Activated naive CD8-positive, alpha-beta T cell treated with anti-CD3 and anti-CD28 coated beads, Interleukin-2, amount 50 U/mL, for 24 hours (primary cell): ENCODE measurements at places on chromosomes 4 and X.

DNA sequence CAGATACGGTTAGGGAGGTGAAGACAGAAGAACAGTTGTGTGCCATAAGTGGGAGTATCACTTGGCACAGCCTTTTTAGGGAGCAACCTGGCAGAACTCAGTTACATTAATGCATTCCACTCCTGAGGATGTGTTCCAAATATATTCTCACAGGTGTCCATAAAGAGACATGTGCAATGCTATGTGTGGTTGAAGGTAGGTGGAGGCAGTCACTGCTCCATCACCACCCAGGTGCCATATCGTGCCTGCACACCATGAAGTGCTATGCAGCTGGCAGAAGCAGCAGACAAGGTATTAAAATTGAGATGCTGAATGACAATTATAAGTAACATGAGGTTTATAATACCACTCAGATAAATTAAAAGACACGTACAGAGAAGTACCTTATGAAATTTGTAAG, 248.0 kb upstream of the SFRP2 start:
- no peak for DNase-seq

- no peak for DNase-seq
These were observed 740.6 kb upstream of the TENM3 start for GRCh38 chr4:181502611-181503010.

DNA sequence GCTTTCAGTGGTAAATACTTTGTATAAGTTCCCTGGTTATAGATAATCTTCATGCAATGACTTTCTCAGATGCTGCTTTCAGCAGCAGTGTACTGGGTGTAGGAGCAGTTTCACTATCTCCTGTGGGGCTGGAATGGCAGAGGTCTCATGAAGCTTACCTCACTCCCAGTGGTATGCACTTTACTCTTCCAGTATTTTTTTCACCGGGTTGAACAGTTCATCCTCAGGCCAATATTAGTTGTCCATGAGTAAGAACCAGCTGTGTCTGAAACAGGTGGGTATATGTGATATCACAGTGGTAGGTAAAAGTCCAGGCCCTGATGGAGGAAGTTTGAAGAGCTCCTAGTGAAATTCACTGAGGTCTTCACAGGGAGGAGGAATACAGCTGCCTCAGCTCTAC, 351.5 kb upstream of the EMCN start:
- no peak for DNase-seq

GRCh38 chr4:78937837-78938236, 1.4 kb downstream of the PAQR3 start:
- DNase-seq, result no peak

DNA sequence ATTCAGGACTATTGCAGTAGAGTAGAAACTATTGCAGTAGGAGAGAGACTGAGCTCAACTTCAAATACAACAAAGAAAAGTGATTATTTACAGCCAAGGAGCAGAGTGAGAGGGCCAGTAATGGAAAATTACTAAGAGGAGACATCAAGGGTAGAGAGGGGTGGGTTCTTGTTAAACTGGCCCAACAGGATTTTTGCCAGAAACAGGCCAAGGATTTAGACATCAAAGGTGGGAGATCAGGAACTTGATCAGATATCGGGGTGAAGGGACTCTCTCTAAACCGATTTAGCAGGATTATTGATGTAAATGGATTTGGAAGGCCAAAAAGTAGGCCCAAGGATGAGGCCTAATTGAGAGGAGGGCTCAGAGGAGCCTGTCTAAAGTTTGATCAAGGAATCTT, 64.8 kb downstream of the IRS4 start:
- no peak for DNase-seq

- DNase-seq, result no peak
These were observed 1180.8 kb upstream of the PABPC4L start for GRCh38 chr4:135382280-135382959.

DNA sequence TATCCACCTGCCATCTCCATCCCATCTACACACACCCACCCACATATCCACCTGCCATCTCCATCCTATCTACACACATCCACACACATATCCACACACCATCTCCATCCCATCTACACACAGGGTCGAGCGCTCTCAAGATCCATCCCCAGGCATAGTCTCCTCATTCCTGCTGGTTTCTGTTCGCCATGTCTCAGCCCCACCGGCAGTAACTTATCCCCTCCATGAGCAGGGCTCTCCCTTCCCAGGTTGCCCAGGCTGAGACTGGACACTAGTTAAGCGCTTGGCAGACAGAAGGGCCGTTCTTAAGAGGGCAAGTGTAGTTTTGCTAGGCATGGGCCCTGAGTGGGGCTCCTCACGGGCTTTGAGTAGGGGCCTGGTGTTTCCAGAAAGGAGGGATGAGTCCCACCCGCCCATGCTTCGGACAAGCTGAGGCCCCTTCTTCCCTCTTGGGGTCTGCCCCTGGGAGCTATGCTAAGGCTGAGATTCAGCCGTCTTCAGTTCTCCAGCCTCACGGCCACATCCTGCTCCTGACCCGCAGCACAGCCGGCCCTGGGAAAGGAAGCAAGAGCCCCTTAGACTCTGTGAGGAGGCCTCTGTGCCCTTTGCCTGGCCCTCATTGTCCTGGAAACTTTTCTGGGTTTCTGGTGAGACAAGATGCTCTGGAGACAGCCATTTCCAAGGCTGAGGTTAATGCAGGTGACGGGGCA, 20.4 kb downstream of the TMEM271 start:
- DNase-seq, result no peak

DNA sequence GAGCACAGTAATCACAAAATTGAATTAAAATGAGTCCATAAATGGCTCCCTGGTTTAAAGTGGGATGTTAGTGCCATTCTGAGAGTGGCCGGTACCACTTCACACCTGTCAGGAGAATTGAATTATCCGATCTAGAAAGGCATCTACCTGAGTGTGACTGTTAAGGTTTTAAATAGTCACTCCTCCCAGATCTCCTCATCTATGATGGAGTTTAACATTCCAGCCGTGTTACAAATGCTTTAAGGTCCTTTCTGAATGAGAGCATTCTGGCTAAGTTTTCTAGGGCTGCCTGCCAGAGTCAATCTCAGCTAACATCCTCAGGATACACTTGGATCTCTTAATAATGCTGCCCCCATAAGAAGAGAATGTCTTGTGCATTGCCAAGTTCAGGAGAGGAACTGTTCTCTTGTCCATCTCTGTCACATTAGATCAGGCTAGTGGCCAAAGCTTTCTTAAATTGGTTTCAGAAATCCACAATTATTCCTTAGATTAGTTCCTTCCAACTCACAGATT, 231.1 kb downstream of the SLC39A8 start:
- DNase-seq, result no peak

GRCh38 chrX:13091111-13091765, 46.8 kb upstream of the FAM9C start:
- DNase-seq, result no peak

GRCh38 chr4:95599777-95600400, 51.1 kb upstream of the UNC5C start:
- DNase-seq, result no peak

GRCh38 chrX:12139934-12140611, 1.8 kb downstream of the FRMPD4 start:
- no peak for DNase-seq

DNA sequence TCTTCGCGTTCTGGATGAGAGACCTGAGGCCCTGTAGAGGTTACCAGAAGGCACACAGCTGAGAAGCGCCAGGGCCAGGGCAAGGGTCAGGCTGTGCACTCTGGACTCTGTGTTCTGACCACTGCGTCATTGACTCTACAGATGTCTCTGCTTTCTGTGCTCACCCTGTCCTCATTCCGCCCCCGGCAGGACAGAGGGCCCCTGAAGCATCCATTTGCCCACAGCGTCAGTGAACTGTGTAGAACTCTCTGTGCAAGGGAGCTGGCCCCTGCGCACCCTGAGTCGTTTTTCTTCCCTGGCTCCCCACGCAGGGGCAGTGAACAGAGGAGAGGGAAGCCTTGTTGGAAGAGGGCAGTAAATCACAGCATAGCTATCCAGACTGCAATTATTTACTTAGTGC, 6.1 kb upstream of the WAS start:
- DNase-seq, result no peak

- no peak for DNase-seq
These were observed 80.9 kb downstream of the PCYT1B start for GRCh38 chrX:24566240-24566639.

GRCh38 chr4:16075061-16075460, 8.8 kb downstream of the PROM1 start:
- no peak for DNase-seq

GRCh38 chrX:134929808-134930207, 61.0 kb upstream of the SMIM10 start:
- no peak for DNase-seq

- DNase-seq, result no peak
These were observed 584.8 kb upstream of the INTU start for GRCh38 chr4:127047930-127048329.

- no peak for DNase-seq
These were observed 131.4 kb upstream of the ADGRL3 start for GRCh38 chr4:61068745-61069144.

GRCh38 chr4:25370242-25370641, 6.8 kb upstream of the ANAPC4 start:
- DNase-seq, result no peak

GRCh38 chr4:1579001-1579900, 104.9 kb downstream of the FAM53A start:
- peak; percentile 76 for DNase-seq

- DNase-seq, result no peak
These were observed 44.7 kb upstream of the MED14 start for GRCh38 chrX:40780082-40780481.

DNA sequence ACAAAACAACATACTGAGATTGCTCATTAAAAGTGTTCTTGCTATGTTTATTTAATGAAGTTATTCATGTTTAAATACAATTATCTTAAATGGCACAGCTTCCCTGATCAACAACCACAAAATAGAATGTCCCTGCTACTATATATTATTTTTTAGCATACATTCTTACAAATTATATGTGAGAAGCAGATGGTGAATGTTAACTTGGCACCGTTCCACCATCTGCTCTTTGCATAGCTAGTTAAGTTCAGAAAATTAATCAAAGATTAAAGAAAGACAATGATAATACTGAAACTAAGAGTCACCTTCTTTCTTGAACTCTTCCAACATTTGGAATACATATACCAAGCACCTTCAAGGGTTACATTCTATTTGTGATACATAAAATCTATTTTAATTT, 94.2 kb downstream of the PPP3CA start:
- DNase-seq, result no peak

GRCh38 chr4:48047421-48047844, 30.9 kb downstream of the NIPAL1 start:
- peak; percentile 87 for DNase-seq
